ENCODE measurements at places on chromosomes 4 and X.

GRCh38 chr4:138450546-138451275 is 208.6 kb upstream of the SLC7A11 start:
- peak; percentile 9 for DNase-seq

DNA sequence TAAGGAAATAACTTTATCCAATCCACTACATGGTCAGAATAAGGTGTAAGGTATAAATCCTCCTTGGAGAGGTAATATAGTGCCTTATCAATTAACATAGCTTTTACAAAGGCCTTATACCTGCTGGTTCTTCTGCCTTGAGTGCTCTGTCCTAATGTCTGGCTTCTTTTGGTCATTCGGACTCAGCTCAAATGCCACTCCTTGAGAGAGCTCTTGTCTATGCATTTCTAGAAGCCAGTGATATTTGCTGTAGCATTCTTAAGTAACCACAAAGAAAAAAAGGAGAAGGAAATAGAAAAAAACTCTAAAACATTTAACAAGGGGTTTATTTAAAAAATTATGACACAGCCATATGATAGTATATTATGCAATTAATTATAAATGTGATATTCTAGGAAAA is 444.8 kb upstream of the SLIT2 start:
- DNase-seq: no peak

- peak; percentile 7 for DNase-seq
Observed at GRCh38 chrX:11239230-11239629, 54.0 kb upstream of the AMELX start.

DNA sequence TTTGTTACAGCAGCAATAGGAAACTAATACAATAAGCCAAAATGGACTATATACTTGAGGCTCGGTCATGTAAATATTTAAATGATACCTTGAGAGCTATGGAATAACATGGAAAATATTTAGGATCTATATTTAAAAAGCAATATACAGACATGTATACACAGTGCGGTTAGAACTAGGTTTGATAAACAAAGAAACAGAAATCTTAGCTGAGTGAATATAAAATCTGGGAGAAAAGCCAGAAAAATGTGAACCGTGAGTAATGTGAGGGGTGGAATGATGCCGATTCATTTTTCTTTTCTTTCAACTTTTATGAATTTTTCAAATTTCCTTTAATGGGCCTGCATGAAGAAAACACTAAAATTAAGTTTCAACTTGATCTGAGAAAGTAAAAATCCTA is 104.1 kb downstream of the ATXN3L start:
- DNase-seq: no peak

DNA sequence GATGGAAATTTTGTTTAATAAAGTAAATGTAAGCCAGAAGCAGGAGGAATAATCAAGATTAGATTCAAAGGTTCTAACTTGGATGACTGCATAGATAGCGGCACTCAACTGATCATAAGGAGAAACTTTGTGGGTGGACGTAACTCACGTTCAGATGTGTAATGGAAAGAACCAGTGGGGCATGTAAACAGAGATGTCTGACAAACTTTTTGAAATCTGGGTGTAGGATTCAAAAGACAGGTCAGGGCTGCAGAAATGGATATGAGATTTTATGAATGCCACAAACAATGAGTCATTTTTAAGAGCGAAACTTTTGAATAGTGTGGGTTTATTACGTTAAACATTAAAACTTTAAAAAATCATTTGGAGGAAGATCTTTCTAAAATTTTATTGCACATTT is 375.6 kb downstream of the GBA3 start:
- DNase-seq: no peak

GRCh38 chr4:164621886-164622521 is 131.9 kb upstream of the SMIM31 start:
- DNase-seq: no peak

DNA sequence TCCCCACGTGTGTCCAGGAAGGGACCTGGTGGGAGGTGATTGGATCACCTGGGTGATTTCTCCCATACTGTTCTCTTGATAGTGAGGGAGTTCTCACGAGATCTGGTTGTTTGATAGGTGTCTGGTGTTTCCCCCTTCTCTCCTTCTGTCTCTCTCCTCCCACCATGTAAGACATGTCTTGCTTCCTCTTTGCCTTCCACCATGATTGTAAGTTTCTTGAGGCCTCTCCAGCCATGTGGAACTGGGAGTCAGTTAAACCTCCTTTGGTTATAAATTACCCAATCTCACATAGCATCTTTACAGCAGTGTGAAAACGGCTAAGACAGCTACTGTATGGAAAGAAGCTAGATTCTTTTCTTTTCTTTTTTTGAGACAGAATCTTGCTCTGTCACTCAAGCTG is 21.6 kb upstream of the FGG start:
- DNase-seq: no peak

GRCh38 chr4:181855307-181855706 is 387.9 kb upstream of the TENM3 start:
- no peak for DNase-seq

- peak; percentile 49 for DNase-seq
Observed at GRCh38 chr4:89303814-89304388, 3.7 kb downstream of the GPRIN3 start.

DNA sequence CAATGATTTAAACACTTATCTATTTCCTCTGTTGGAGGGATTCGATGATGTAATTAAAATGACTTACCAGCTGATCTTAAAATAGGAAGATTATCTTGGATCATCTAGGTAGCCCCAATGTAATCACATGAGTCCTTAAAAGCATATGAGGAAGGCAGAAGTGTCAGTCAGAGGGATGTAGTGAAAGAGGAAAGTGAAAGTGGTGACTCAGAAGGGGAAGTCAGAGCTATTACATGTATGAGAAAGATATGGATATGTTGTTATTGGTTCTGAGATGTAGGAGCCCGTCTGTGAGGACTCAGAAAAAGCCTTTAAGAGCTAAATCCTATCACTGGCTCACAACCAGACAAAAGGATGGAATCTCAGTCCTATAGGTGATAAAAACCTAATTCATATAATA is 456.4 kb downstream of the DACH2 start:
- DNase-seq: peak; percentile 37

GRCh38 chrX:108211301-108211700 is 119.7 kb downstream of the ATG4A start:
- DNase-seq: no peak

DNA sequence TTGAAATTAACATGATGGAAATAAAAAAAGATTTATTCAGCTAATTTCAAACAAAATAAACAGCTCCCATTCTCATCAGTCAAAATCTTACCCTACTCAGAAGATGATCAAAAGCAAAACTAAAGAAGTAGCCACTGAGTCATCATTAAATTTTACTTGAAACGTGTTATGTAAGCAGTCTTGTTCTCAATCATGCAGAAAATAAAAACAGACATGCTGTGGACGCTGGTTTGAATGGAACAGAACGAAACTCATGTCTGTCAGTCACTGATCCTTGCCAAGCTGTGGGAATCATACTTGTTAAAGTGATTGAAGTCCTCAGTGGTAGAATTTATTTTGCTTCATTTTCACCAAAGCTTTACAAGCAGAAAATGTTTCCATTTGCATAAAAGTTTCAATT is 77.2 kb upstream of the TLR3 start:
- no peak for DNase-seq

DNA sequence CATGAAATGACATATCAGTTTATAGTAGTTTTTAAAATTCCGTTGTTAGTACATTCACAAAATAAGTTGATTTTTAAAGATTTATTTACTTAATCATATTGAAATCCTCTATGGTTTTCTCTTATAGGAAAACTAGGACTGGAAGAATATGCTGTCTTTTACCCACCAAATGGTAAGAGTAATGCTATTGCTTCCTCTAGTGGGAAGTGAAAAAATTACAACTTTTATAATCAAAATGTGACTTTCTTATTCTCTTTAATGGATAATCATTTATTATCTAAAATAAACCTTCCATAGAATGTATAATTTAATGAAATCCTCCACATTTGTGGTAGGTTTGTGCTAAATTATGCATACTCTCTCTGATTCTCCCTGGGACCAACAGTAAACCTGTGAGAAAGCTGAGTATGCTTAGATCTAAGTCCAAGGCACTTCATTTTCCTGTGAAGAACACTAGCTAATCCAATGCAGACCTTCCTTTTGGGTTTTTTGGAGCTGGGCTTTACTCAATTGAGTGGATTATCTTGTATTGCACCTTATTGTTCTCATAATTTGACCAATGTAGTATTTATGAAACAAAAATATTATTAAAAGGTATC is 136.2 kb downstream of the TBC1D19 start:
- peak; percentile 18 for DNase-seq

- no peak for DNase-seq
Observed at GRCh38 chr4:149296503-149296902, 519.1 kb downstream of the IQCM start.

- no peak for DNase-seq
Observed at GRCh38 chrX:149198980-149199732, 305.9 kb downstream of the IDS start.

DNA sequence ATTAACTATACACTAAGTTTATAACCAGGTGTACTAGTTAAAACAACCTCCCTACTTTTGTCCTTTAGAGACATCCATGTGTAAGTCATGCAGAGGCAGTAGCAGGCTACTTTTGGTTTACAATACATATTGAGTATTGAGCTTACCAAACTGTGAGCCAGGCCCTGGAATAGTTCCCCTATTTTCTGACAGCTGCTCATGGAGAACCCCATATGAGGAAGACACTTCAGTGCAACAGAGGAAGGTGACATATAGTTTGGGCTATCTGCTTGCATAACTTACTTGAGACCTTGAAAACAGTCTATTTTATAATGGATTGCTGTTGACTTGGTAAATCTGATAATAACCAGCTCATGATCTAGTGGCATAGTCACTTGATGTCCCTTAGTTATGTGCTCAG is 190.5 kb downstream of the SH3BGRL start:
- DNase-seq: peak; percentile 56

DNA sequence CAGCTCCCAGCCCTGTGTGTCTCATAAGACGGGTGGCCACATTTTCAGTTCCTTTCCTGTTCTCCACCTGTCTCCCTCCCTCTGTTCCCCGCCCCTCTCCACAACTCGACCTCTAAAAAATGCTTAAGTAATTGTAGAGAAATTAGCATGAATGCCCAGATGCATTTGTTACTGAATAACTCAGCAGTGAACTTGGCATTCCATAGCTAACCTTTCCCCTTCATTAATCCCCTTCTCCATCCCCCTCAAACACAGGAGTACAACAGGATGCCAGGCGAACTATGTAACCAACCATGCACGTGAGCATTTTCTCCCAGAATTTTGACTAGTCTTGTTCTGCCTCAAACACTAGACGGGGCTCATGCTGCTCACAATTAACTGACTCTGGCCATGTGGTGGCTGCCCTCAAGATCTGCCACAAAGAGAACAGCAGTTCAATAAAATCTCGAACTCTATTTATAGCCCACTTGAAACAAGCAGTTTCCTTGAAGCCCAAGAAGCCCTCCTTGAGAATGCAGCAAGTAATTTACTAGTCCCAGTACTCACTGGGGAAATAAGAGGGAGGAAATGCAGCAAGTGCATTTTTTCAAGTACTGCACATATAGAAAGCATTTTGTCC is 351.2 kb downstream of the ARHGAP24 start:
- DNase-seq: no peak

DNA sequence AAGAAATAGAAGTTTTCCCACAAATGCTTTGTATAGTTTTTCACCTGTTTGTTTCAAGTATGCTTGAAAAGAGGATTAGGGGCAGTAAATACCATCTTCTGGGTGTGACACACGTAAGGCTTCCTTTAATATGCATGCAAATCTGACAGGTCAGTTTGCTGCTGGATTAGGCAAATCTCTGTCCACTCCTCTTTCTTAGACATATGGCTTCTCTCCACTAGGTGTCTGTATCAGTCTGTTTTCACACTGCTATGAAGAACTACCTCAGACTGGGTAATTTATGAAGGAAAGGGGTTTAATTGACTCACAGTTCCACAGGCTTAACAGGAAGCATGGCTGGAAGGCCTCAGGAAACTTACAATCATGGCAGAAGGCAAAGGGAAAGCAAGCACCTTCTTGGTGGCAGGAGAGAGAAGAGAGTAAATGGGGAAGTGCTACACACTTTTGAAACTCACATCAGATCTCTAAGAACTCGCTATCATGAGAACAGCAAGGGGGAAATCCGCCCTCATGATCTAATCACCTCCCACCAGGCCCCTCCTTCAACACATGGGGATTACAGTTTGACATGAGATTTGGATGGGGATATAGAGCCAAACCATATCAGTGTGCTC is 66.9 kb downstream of the TAB3 start:
- peak; percentile 43 for DNase-seq

DNA sequence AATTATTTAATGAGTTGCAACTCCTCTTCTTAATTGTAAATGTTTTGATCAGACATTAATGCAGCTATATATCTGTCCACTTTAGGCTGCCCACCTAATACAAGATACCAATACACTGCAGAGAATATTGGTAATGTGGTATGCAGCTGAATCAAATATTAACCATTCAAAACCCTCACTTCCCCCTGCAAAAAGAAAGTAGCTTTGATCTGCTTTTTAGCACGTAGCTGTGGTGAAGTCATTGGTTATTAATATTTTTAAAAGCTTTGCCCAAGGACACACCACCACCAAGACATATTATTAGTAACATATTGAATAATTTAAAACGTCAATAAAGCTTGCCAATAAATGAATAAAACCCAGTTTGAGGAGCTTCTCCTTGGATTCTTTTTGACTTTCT is 28.6 kb upstream of the CYP2U1 start:
- no peak for DNase-seq

DNA sequence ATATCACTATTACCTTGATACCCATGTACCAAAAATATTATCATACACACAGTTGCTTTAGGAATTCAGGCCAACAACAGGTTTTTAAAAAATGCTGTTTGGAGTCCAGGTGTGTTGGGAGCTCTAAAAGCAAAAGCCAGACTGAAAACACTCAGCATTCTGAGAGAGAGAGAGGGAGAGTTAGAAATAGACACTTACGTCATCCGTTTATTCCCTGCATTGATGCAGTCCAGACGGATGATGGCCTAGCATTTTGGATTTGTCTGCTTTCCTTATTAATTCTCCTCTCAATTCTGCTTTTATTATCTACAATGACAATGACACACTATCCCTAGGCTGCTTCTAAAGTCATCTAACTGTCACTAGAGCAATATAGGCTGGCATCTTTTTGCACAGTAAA is 358.3 kb upstream of the BOD1L1 start:
- no peak for DNase-seq

All from inflammatory macrophage treated with lipopolysaccharide for 4 hours (primary cell).